ENCODE measurements at places on chromosomes 12 and 14.

DNA sequence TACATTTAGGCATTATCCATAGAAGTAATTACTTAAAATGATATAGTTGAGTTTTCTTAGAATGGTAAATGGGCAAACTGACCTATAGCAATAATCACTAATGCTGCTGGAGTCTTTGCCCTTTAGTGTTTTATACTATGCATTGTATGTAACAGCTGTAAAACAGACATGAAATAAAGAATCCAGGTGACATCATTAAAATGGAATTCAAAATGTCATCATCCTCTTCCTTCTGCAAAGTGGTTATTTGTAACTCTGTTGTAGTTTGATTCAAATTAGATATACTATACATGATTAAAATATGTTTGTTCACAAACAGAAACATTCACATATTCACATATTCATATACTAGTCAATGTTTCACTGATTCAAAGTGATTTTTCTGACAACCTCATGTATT lies 598.8 kb downstream of the SLC16A7 start:
- no peak for DNase-seq

GRCh38 chr12:71756054-71756690 lies 1.5 kb downstream of the RAB21 start:
- no peak for DNase-seq

GRCh38 chr12:83271201-83271600 lies 584.5 kb downstream of the TMTC2 start:
- DNase-seq, result no peak

DNA sequence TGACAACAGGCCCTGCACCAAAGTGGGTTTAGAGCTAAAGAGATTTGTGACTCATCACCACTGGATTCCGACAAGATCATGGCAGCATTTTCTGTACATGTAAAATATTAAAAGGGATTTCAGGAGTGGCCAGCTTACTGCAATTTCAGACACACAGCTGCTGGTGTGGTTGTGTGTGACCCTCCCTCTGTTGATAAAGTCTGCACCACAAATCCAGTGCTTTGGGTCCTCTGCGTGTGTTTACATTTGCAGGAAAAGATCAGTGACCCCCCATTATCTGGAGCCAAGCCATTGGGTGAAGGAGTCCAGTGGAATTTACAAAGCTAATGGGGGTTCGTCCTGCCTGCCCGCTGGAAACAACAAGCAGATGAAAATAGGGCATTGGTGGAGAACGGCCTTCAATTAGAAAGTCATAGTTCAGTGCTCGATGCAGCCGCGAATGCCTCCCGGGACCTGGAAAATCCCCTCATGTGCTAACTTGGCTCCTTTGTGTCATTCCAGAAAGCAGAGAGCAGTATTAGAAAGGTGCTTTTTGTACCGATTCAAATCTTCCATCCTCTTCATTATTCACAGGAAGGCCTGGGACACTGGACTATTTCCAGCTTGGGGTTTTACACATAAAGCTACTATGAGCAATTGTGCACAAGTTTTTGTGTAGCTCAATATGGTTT lies 188.5 kb upstream of the TMEM132C start:
- no peak for DNase-seq

GRCh38 chr14:52044791-52045522 lies 23.9 kb downstream of the NID2 start:
- DNase-seq, result no peak

DNA sequence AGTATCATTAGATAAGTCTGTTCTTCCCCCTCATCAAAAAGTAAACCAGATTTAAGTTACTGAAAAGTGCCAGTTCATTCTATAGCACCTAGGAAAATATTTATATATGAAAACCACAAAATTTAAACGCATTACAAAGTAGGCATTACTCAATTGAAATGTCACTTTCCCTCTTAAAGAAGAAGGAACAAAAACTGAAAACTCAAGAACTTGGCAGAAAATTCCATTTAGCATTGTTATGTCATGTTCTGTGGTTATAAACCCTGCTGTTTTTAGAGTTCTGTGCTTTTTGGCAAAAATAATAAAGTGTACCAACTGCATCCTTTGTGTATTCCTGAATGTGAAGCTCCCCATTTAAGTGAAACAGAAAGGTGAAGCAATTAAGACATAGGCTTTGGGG lies 3.6 kb downstream of the FGD4 start:
- no peak for DNase-seq

DNA sequence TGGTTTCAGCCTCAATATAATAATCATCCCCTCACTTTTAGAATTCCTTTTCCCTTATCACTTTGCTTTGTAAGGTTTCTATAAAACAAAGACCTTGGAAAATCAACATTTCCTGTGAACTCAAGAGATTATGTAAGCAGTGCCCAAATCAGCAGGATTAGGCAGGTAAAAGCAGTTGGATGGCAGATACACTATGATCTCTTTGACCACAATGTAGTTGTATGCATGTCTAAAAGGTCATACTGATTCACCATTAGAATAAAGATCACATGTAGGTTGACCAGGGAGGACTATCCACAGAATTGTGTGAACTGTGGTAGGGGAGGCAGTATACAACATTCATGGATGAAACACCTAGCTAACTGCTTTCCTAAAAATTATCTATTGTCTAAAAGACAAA lies 57.5 kb downstream of the DENND5B start:
- no peak for DNase-seq

GRCh38 chr12:32125455-32126084 lies 18.9 kb downstream of the BICD1 start:
- no peak for DNase-seq

DNA sequence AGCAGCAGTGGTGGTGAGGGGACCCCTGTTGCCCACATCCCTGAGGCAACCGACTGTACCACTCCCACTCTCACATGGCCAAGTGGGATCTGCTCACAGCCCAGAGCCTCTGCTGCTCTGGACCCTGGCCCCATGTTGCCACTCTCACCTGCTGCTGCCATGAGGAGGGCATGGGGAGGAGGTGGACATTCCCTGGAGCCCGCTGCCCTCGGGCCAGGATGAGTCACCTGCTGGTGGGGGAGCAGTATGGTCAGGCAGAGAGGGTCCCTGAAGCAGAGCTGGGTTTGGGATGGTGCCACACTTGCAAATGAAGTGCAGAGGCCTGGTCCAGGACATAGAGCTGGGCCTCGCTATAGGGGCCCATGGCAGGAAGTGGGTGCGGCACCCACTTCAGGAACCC lies 26.1 kb downstream of the SDR9C7 start:
- no peak for DNase-seq

DNA sequence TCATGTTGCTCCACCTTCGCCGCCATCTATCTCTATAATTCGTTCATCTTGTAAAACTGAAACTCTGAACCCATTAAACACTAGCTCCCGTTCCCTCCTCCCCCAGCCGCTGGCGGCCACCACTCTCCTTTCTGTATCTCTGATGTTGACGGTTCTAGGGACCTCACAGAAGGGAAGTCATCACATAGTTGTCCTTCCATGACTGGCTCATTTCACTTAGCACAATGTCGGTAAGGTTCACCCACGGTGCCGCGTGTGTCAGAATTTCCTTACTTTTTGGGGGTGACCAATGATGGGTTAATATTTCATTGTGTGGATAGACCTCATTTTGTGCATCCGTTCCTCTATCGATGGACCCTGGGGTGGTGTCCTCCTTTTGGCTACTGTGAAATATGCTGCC lies 2.0 kb upstream of the CACNA2D4 start:
- no peak for DNase-seq

- no peak for DNase-seq
Measured at GRCh38 chr14:61218157-61218556, 63.0 kb downstream of the TMEM30B start.

- no peak for DNase-seq
Measured at GRCh38 chr14:103206836-103207387, 83.7 kb downstream of the TNFAIP2 start.

DNA sequence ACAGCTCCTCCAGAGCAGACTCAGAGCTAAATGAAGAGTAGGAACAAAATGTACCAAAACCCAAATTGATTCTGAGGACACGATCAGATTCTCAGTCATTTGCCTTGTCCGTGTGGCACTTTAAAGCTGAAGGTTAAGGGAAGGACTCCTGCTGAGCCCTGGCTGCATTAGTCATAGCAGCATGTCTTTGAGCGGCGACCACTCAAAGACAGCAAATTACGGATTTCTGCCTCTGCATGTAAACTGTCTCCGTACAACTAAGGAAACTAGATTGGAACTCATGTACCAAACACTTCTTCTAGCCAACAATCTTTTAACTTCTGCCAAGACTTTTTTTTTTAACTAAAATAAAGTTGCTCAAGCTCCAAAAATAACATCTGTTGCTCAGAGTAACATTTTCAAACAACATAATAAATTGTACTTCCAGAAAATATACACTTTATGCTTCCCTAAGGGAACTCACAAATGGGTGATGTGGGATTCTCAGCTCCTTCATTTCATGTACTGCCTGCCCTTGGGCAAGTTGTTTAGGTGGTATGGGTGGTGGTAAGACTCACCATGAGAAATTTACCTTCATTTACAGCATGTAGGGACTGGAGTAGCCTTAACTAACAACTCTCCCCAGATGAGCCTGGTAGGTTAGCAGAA lies 56.1 kb downstream of the RERG start:
- DNase-seq, result no peak

DNA sequence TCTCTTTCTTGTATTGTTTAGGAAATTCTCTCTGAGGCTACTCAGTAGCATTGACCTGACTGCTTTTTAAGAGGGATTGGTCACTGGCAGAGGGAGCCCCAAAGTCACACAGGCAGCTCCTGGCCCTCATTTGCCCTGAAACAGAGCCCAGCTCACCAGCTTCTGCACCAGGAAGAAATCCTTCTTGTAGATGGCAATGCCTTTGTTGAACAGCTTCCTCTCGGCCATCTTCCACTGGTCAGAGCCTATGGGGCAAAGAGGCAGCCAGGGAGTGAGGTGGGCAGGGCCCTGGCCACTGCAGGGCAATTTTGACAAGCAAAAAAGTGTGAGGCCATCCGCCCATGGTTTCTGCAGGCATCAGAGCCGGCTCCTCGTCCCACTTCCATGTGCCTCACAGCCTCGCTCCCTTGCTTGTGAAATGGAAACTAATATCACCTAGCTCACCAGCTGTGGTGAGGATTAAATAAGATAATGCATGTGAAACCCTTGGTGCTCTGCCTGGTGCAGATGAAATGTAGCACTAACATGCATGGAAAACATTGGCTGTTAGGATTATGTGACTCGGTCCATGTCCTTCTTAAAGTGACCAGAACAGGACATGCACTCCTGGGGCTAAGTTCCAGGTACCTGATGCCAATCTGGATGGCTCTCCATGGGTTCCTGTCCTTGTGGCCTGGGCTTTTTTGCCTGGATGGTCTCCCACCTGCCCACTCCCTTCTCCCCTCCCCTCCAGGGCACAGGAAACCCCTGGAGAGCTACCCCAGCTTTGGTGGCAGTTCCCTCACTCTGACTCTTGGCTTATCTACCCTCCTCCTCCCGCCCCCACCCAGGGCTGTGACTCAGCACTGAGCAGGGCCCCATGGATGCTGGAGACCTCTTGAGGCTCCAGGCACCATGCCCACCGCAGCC lies 11.2 kb upstream of the PNMA1 start:
- DNase-seq, result no peak

DNA sequence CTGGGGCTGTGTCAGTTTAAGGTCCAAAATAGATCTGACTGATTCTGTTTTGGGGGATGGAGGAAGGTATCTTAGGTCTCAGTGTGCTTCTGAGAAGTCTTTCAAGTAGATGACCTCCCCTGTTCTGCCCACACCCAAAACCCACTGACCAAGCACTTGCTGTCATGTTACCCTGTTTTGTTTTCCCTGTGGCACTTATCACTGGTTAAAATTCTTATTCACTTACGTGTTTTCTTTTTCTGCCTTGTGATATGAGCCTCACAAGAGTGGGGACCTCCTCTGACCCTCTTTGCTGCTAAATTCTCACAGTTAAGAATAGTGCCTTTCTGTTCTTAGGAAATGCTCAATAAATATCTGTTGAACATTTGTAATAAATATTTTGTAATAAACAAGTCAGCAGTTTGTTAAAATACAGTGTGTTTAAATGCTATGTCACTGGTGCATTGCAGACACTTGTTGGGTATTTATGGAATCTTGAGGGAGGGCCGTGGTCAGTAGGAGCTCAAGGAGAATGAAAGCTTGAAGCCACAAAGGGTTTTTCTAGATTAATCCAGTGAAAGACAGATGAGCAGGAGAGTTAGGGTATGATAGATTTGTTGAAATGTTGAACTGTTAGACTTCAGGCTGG lies 20.9 kb downstream of the PLEKHA5 start:
- DNase-seq, result no peak

- DNase-seq, result no peak
Measured at GRCh38 chr12:93742110-93742934, 65.1 kb downstream of the CRADD start.

DNA sequence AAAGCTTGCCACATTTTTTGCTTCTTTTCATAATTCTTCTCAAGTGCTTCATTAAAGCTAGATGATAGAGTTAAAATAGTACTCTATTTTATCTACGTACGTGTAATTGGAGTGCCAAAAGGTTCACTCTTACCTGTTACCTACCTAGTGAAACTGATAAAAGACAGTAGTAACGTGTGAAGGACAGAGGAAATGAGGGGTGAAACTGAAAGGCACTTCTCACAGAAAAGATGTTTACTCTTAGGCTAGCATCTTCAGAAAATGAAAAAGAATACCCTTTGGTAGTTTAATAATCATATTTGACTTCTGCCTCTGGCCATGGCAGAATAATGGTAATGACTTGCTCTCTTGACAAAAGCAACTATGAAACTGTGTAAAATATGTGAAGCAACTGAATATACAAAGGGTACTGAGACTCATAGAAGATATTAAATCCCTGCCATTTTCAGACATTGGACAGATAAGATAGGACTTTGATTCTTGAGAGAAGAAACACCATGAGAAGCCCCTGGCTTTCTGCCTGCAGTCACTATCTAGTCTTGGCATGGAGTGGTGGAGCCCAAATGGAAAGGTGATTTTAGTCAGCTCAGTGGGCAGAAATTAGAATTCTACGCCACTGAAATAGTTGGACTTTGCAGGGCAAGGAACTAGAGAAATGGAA lies 6.3 kb upstream of the EVL start:
- no peak for DNase-seq

- DNase-seq, result no peak
Measured at GRCh38 chr14:67453575-67454300, 34.8 kb downstream of the TMEM229B start.

- DNase-seq, result no peak
Measured at GRCh38 chr14:100117633-100118395, 41.6 kb downstream of the DEGS2 start.

DNA sequence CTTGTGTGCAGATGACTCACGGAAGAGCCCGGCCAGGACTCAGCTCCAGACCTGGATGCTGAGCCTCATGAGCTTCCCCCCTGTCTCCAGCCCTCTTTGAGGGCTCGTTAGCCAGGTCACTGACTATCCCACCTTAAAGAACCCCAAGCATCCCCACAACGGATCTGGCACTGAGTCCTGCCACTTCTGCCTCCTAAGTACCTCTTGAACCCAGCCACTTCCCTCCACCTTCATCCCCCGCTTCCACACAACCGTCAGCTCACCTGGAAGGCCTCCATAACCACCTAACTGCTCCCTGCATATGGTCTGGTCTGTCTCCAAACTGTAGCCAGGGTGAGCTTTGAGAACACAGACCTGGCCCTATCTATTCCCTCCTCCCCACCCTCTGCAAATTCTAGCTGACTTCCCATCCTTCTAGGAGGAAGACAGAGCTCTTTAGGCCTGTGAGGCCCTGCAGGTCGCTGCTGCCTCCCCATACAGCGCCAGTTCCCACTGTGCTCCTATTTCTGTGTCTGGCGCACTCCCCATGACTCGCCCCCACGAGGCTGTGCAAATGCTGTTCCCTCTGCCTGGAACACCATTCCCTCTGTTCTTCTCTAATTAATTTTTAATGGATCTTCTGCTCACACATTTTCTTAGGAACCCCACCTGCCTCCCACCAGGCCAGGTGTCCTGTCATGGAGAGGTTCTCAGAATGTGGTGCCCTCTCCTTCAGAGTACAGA lies 2.9 kb upstream of the HSP90AA1 start:
- DNase-seq, result no peak

GRCh38 chr12:53208877-53209463 lies 1.9 kb upstream of the ITGB7 start:
- DNase-seq, result peak; percentile 64

Measured in Jurkat, Clone E6-1 (cell line).